Naive thymus-derived CD4-positive, alpha-beta T cell (primary cell): ENCODE measurements at places on chromosomes 12 and 14.

GRCh38 chr14:57362361-57362760 is 28.0 kb upstream of the NAA30 start:
- no peak for DNase-seq

- no peak for DNase-seq
Measured at GRCh38 chr14:98906123-98906995, 365.6 kb downstream of the BCL11B start.

- DNase-seq, result no peak
Measured at GRCh38 chr12:9669534-9669933, at the start of gene CLEC2D. TSS of gene CLEC2D (plus strand) at chr12:9669713. CDS start at chr12:9669735, 22 bp downstream.

DNA sequence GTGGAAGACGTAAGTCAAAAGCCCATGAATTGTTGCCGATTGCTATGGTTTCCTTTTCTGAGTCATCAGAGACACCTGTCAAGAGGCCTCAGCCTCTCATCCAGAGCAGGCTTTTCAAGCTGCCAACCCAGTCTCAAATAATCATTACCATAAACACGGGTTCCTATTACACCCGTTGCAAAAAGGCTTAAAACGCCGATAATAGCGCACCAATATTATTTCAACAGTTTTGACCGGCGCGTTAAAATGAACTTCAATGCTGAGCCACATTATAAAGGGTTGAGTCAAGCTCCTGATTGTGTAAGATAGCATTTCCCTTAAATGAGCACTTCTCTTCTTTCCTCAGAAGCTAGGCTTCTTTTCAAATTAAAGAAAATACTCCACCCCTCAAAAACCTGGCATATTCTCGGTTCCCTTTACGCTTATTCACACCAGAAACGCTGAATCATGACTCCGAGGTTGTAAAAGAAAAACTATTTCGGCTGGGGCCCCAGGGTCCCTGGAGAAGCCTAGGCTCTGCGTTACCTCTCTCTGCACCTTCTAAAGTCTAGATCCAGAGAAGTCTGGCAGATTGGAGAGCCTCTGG is 1.4 kb downstream of the TMTC1 start:
- no peak for DNase-seq

DNA sequence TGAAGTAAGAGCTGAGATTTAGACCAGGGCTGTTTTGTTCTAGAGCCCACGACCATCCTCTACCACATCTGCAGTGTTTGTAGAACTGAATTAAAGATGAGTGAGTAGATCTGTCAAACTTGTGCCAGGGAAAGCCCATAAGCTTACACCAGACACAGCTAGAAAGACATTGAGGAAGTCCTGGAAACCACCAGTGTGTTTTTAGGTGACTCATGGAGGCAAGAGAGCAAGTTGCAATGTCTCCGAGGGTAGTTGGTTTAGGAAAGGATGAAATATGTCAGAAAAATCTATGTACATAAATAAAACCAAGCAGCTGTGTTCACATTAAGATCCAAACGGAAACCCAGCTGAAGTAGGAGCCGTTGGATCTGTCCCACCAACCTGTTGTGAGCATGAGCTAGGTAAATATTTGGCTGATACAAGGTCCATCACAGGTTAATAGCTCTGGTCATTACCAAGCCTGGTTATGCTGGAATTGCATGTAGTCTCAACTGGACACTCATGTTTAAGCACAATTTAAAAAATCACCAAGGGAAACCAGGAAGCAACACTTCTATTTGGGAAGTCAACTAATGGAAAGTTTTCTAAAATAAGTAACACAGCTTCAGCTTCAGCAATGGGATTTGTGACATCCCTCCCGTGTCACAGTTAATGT is 49.9 kb upstream of the PLEKHG3 start:
- DNase-seq, result no peak

DNA sequence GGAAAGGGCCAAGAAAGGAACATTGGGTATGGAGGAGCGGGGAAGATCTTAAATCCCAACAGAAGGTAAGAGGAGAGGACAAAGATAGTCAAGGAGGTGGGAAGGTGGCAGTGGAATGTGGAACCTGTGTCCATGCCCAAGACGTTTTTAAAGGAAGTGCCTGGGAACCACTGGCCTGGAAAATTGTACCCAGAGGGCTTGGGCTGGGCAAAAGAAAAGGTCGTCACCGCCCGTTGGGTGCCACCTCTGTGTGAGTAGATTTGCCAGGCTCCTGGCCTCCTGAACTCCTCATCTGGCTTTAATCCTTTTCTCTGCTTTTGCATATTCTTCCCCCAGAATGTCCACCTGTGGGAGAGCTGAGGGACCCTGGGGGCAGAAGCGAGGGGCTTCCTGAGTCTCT is 32.6 kb downstream of the JDP2 start:
- no peak for DNase-seq

DNA sequence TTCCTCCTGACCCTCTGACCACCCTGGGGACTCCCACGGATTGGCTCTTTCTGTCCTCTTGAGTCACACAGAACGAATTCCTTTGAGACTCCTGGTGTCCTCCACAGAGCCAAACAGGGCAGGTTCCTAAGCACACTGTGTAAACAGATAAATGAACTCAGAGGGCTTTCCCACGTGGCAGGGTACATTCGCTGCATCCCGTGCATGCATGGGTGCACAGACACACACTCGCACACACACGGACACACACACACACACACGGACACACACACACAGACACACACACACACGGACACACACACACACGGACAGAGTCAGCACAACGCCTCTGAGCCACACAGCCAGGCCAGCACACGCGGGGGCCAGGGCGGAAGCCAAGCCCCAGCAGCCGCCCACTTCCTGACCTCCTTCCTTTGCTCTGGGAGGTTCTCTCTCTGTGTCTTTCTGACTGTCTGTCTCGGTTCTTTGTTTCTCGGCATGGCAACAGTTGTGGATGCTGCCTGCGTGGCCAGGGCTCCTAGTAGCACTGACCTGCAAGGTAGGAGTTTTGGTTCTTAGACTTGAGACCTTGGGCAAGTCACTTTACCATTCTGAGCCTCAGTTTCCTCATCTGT is 706 bp downstream of the CRACR2A start:
- peak; percentile 78 for DNase-seq

DNA sequence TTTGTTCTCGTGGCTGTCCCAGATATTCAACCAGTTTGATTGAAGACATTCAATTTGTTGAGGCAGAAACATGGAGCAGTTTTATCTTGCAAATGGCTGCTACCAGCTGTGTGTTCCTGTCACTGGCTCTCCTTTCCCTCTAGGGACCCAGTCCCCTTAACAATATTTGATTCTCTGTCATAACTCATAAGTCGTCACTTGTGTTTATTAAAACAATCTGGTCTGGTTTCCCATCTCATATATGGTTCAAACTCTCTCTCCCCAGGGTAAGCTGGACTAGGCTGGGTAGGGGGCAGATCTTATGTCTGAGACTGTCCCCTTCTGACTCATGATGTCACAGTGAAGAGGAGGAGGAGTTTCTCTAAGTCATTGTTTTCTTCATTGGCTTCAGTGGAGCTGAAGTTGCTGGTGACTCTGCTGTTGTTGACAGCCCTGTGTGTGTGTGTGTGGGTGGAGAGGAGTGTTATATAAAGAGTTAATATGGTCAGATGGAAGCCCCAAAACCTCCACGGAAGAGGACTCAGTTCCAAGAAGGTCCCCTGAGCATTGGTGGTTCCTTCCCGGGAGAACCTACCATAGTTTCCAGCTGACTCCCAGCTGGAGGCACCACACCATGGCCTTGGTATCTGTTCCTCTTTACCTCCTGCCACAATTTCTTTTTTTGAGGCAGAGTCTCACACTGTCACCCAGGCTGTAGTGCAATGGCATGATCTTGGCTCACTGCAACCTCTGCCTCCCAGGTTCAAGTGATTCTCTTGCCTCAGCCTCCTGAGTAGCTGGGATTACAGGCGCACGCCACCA is 16.1 kb upstream of the GNG2 start:
- no peak for DNase-seq

- no peak for DNase-seq
Measured at GRCh38 chr14:80621701-80622100, 319.8 kb downstream of the CEP128 start.

DNA sequence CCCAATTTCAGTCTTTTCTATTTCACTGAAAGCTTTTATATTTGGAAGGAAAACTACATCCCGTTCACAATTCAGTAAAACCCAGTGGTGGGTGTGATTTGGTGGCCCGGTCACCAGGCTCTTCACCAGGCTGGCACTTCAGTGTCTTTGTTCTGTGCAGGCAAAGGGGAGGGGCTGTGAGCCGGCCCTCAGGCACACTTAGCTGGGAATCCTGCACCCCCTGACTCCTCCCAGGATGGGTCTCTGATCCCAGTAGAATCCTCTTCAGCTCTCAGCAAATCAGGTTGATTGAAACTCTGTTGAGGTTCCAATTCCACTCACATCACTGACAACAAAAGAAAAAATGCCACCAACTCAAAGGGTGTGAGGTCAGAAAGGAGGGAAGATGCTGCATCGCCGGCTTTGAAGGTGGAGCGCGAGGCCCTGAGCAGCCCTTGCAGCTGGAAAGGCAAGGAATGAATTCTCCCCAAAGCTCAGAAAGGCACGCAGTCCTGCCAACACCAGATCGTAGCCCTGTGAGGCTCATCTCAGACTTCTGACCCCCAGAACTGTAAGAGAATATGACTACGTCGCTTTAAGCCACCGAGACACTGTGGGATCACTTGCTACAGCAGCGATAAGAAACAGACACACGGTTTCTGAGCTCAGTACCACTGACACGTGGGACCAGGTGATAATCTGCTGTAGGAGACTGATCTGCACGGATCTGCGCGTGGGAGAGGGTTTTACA is 166.6 kb downstream of the PIWIL1 start:
- DNase-seq, result no peak

GRCh38 chr12:40551466-40551865 is 140.8 kb upstream of the CNTN1 start:
- DNase-seq, result no peak

- no peak for DNase-seq
Measured at GRCh38 chr12:6832125-6832524, 3.9 kb downstream of the P3H3 start.

- DNase-seq, result no peak
Measured at GRCh38 chr12:26120561-26121274, 4.1 kb downstream of the BHLHE41 start.

DNA sequence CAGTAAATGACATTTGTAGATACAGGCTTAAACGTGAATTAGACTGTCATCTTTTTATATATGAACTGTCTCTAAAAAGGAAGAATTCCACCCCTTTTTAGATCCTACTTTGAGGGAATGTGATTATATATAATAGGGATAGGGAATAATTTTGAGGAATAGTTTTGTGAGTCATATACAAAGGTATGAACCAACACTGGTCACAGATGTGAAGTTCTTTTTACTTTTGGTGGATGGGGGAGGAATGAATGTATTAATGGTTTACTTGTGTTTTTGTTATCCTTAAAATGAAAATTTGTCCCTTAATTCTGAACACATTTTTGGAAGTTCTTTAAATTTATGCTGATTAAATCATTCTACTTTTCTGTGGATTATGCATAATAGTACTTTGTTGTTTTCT is 30.4 kb downstream of the FRS2 start:
- no peak for DNase-seq
